NCI-H1417 (cell line): ENCODE measurements at places on chromosomes 1 and 21.

DNA sequence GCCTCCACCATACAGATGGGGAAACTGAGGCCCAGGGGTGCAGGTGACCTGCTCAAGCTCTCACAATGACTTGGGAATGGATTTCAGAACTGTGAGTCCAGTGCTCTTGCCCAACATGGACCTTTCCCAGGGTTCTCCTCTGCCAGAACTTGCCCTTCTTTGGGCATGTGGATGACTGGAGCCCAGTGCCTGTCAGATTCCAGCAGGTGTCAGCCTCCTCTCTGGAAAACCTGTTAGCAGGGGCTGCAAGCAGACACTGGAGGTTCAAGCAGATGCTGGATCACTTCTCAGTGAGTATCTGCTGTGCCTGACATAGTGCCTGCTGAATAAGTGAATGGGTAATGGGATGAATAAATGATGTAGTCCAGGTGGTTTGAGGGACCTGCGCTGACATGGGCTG lies 314.2 kb upstream of the POU3F1 start:
- no peak for DNase-seq

DNA sequence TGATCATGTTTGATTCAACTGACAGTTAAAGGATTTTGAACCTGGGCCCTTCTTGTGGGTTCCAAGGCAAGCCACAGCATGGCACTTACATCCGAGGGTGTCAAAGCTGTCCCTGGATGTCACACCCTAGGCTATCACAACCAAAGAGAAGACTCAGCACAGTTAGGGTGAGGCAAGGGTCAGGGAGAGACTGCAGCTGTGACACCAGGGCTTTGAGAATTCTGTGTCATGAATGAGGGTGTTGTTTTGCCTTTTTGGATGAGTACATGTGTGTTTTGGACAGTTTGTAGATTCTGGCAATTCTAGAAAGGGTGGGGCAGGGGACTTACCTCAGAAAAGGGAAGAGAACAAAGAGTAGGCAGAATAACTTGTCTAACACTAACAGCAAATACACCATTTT lies 37.8 kb upstream of the ZNF326 start:
- DNase-seq = no peak

DNA sequence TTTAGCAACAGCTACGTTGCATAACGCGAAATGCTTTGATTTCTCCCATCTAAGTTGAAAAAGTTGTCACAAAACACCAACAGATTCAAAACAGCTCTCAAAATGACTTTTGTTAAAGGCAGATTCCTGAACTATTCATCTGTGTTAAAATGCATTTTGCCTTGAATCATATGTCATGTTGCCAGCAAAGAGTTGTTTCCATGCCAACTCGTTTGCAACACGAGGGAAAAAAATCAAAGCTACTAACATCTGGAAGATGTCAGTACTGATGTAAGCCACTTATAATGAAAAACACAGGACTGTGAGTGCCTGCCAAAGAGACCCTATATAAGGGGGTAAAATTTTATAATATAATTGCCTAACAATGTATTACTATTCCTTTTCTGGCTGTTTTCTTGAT lies 182.7 kb upstream of the PTBP2 start:
- DNase-seq = no peak

- no peak for DNase-seq
These were observed 40.3 kb downstream of the NPHP4 start for GRCh38 chr1:5951846-5952410.

DNA sequence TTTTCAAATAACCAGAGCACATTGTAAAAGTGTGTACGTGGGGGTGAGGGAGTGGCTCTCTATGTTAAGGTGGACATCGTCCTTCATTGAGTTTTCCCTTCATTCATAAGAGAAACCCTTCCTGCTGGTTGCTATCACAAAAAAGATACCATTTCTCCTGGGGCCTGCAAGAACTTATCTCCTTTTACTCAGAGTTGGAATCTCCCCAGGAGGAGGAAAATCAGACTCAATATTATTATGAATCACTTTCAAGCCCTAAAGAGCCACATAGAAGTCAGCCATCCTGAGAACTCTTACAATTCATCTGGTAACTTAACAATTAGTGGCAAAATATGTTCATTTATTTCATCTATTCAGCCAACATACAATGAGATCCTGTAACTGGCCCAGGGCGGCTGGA lies 27.1 kb upstream of the TGFBR3 start:
- DNase-seq = no peak

GRCh38 chr21:45796003-45796402 lies 152.5 kb downstream of the PCBP3 start:
- no peak for DNase-seq

DNA sequence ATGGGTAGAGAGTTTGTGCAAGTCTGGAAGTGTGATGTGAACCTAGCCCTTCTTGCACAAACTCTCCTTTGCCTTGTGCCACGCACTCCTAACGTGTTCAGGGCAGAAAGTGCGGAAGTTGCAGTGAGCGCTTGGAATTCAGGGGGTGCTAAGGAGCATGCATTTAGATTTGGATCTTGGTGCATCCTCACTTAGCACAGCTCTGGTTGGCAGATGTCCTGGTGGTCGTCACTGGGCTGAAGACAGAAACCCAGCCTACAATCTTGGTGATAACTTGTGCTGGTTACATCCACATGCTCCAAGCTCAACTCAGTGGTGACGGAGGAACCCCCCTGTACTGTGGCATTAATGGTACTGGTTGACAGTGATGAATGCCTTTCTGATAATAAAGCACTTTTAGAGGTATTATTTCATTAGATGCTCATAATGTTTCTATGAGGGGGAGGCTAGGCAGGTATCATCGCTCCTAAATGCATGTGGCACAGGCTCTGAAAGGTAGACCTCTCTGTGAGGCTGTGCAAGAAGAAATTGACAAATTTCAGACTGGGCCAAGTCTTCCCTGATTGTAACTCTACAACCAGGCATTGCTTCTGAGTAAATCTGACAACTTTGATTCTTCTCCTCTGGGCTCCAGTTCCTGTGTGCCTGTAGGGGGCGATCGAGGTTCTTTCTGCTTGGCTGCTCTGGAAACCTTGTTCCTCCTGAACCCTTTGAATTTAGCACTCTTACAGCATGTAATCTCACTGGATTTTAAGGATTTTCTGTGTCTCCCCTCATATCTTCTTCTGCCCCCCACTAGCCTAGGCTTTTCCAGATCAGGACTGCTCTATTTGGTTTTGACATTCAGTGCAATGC lies 40.6 kb downstream of the MAPKAPK2 start:
- peak; percentile 51 for DNase-seq

GRCh38 chr21:16116069-16116468 lies 386.3 kb downstream of the USP25 start:
- DNase-seq = no peak

GRCh38 chr1:20571427-20571826 lies 17.5 kb upstream of the CDA start:
- DNase-seq = no peak

DNA sequence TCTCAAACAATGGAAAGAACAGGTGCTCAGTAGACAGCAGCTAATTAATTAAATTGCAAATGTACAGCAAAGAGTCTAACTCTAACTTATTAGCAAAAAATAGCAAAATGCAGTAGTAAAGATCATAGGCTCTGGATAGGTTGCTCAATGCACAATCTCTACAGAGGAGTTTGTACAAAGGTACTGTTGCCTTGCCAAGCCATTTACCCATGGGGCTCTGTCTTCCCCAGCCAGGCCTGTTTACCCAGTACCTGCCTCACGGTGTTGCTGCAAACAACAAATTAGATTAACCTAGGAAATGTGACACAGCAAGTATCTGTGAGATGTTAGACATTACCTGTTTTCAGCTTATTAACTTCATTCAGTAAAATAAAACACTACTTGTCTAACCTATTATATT lies 222.0 kb downstream of the DENND1B start:
- no peak for DNase-seq
